ENCODE measurements at places on chromosomes 7 and 10.

GRCh38 chr10:569961-570627, 119.4 kb downstream of the DIP2C start:
- DNase-seq: no peak

GRCh38 chr10:102225646-102226541, at the start of gene ELOVL3:
TSS of gene ELOVL3 (plus strand) at chr10:102226299. CDS start at chr10:102226549, 250 bp downstream.
- peak; percentile 94 for DNase-seq

GRCh38 chr10:34543716-34544115, 271.4 kb downstream of the PARD3 start:
- no peak for DNase-seq

GRCh38 chr10:71658467-71658745, 61.2 kb downstream of the C10orf105 start:
- DNase-seq: no peak

DNA sequence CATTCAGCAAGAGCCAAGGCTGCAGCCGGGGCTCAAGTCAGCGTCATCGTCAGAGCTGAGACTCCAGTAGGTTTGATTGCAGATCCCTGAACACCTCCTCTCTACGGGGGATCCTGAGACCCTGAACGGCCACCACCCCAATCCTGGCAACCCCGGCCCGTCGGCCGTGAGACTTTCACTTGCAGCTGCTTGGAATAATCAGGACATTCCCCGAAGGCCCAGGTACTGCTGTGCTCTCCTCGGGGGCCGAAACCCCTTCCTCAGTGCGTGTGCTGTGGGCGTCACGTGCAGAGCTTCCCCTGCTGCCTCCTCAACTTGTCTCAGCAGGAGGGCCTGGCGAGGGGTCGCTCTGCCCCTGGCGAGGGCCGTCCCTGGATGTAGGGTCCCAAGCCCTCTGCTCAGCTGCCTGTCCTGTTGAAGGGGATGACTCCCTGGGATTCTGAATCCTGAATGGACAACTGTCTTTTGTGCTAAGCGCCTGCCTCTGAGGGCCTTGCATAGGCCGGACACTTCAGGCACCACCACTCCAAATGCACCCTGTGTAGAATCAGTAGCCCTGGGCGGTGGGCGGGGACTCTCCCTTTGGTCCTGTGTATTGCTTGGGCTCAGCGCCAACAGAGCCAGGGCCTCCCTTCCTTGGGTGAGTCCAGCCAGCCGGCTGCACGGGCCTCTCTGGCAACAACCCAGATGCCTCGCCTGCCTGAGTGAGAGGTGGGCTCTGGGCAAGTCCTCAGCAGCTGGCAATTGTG, 63.8 kb upstream of the EBF3 start:
- no peak for DNase-seq

- no peak for DNase-seq
Observed at GRCh38 chr7:146878901-146879300, 762.3 kb downstream of the CNTNAP2 start.

GRCh38 chr7:142175594-142175993, 64.1 kb downstream of the MGAM2 start:
- no peak for DNase-seq

GRCh38 chr10:95837356-95837776, 70.4 kb upstream of the CC2D2B start:
- DNase-seq: no peak

DNA sequence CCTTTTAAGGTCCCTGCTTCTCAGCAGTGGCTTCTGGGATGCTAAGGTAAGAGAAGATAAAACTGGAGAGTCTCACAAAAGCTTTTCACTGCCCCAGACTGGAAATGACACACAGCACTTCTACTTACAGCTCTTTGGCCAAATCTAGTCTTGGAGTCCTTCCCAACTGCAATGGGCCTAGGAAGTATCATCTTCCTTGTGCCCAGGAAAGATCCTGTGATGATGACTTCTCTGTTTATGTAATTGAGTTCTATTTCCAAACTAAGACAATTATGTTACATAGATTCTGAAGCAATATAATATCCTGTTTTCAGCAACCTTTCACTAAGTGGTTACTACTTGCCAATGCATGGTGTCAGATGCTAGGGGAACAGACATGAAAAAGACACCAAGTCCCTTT, 234.1 kb downstream of the PTEN start:
- DNase-seq: no peak

GRCh38 chr7:34074421-34074820, 169.1 kb downstream of the BMPER start:
- DNase-seq: no peak

DNA sequence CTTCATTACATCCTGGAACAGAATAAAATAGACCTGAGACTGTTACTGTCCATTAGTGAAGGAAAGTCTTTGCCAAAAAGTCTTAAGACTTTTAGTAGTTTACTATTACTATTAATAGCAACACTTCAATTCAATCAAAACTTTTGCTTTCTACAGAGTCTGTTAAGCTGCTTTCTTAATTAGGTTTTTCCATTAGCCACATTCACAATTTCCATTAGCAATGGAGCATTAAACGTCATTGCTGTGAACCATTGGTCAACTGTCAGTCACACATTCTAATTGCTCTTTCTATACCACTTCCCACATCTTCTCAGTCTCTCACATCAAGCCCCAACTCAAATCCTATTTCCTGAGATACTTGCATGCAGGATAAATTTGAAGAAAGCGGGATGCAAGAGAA, 736.6 kb upstream of the SORCS1 start:
- no peak for DNase-seq

GRCh38 chr7:43484678-43485395, 98.1 kb upstream of the STK17A start:
- no peak for DNase-seq

DNA sequence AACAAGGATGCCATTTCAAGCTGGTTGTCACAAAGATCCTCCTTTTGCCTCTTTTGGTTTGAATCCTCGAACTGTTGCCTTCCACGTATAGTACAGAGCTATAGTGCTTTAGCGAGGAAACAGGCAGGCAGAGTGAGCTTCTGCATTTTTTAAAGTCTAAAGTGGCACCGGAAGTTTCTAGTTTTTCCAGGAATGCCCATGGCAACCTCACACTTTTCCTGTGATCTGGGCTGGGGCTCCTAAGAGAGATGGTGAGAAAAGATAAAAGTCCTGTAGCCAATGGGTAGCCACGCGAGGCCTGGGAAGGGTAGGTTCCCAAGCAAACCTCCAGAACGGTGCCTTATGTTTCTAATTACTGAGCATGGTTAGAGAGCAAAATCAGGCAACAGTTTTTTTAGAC, 76.7 kb downstream of the CALD1 start:
- no peak for DNase-seq

DNA sequence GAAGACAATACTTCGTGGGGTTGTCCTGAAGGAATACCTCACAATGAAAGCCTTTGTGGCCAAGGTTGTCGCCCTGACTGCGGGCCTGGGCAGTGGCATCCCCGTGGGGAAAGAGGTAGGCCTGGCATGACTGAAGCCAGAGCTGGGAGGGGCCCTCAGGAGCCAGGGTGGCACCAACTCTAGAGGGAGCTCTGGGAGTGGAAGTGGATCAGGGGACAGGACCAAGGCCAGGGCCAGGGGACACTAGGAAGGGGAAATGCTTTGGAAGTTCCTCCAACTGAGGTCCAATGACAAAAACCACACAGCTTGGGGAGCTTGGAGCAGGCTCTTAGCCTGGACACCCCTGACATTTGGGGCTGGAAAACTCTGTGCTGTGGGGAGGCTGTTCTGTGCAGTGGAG, 5.8 kb downstream of the CLCN1 start:
- peak; percentile 61 for DNase-seq

DNA sequence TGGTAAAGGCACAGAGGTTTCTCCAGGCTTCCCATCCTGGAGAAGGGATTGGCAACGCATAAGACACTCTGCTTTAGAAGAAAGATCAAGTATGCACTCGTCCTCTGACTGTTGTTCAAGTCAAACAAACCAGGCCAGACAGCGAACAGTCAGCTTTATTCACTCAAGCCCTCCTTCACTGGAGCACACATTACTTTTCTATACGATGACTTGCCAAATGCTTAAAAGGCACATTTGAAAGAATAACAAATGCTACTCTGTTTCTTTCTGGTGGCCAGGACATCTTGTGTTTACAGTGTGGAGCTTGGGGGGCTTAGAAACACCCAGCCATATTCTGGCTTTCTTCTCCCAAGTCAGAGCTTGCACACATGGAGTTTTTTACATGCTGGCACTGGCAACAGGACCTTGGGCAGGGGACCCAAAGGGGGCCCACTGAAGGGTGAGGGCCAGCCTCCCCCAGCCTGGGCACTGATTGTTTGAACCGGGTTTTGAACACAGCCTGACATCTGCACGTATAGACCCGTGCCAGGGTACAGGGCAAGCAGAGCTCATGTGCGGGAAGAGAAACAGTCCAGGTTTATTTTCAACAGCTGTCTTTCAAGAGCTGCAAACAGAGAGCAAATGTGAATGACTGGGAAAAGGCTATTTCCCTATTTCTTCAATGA, 33.3 kb upstream of the FGFR2 start:
- no peak for DNase-seq

GRCh38 chr7:65239707-65240352, 133.8 kb upstream of the ZNF92 start:
- no peak for DNase-seq

GRCh38 chr7:73626814-73627213, 2.5 kb upstream of the MLXIPL start:
- no peak for DNase-seq

GRCh38 chr7:95996174-95996573, 223.8 kb downstream of the DYNC1I1 start:
- no peak for DNase-seq

DNA sequence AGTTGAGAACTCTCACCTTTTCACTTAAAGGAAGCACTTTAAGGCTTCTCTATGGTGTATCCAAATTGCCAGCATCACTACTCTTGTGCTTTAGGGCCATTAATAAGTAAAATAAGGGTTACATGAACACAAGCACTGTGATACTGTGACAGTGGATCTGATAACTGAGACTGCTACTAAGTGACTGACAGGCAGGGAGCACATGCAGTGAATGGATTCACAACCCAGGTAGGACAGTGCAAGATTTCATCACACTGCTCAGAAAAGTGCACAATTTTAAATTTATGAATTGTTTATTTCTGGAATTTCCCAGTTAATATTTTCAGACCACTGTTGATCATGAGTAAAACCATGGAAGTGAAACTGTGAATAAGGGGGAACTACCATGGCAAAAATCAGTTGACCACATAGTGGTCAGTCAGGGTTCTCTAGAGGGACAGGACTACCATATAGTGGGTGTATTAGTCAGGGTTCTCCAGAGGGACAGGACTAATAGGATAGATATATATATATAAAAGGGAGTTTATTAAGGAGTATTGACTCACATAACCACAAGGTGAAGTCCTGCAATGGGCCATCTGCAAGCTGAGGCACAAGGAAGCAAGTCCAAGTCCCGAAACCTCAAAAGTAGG, 20.9 kb upstream of the CYP51A1 start:
- no peak for DNase-seq

DNA sequence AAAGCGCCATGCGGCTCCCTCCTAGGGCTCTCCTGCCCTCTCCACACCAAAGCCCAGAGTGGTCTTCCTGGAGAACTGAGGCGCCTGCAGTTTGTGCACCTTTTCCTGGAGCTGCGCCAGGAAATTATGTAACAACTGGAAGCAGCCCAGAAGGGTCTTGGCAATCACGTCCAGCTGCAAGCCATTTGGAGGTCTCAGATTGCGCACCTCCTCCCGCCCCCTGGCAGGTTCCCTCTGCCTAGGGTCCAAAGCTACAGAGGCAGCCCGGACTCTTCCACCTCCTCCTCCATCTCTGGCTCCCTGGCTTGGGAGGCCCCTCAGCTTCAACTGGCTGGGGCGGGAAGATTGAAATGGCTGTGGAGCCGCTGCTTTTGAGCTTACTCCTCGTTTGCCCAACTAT, 34.0 kb upstream of the SFTPD start:
- no peak for DNase-seq

DNA sequence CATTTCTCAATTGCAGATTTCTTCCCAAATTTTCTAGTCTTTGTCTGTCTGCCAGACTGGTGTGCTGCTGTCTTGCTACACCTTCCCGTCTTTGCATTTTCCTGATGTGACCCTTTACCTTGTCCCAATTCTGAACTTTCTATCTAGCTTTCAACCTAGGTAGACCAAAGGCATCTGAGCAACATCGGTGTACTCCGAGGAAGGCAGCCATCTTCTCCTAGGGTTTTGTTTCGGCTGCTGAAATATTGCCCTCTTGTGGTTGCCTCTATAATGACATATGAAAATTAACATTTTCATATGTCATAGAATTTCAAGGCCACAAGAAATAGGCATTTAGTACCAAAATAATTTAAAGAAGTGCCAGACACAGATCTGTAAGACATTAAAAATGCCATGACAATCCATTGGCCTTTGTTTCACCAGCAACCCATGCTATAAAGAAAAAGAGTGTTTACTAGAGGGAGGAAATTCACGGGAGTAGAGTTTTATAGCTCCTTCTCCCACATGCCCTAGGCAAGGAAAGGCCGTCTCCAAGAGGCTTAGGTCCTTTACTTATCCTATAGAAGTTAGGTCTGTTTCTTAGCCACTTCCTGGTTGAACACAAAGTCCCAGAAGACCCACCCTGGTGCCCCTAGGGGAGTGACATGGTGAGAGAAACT, 23.4 kb downstream of the OR9A2 start:
- no peak for DNase-seq

GRCh38 chr7:13841284-13841683, 148.2 kb downstream of the ETV1 start:
- no peak for DNase-seq

- no peak for DNase-seq
Observed at GRCh38 chr7:30136743-30137485, 2.1 kb downstream of the MTURN start.

- no peak for DNase-seq
Observed at GRCh38 chr10:105356626-105357025, 715.5 kb downstream of the SORCS3 start.

DNA sequence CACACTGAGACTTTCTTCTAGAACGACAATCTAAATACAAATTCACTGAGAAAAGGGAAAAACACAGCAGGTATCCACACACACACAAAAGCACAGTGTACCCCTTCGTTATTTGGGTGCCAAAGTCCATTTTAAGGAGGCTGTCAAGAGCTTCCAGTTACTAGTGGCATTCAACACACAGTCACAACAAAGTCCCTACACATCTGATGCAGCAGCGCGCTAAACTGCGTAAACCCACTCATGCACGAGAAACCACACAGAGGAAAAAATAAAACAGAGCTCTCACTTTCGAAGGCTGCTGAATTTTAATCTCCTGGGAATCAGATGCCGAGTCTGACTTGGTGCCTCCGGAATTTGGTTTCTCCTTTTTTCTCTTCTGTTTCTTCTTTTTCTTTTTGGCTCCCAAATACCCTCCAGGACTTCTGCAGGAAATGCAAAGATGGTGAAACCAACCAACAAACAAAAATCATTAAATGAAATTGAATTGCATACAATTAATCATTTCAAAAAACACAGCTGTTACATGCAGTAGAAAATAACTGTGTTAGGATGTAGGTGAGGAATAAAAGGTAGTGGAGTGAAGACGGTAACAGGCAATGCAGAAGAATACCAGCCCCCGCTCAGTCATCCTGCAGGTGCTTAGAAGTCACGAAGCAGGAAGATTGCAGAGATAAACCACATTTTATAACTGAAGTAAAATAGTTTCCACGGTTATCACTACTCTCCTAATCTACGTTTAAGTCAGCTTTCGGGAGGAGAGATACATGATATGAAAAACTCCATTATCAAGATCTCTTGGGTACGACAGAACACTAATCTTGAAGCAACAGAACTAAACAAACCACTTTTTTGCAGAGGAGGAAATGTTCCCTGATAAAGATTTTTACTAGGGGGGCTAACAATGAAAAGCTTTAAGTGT, 27.1 kb downstream of the NMT2 start:
- no peak for DNase-seq

Measured in transverse colon (tissue), 4 donors.